ENCODE measurements at places on chromosomes 1 and 21. TPM values are rescaled to one million over a fixed set of nuclear protein-coding genes. Genes with fewer than 3 reads are reported as not detected.

Gene PBX1
- total RNA-seq = 2.5 TPM

Gene AIRE
- total RNA-seq = not detected

Gene C1orf226
- total RNA-seq = 4.5 TPM

Gene SPAG17
- not detected for total RNA-seq

Measured in mammary microvascular endothelial cell (primary cell).